Prostate gland (tissue), 2 donors: ENCODE measurements at places on chromosomes 16 and 17. TPM values are rescaled to one million over a fixed set of nuclear protein-coding genes. Genes with fewer than 3 reads are reported as not detected.

ABCC12 gene
- total RNA-seq = not detected

KRT36 gene
- total RNA-seq = not detected

PIRT gene
- total RNA-seq = not detected

DNA sequence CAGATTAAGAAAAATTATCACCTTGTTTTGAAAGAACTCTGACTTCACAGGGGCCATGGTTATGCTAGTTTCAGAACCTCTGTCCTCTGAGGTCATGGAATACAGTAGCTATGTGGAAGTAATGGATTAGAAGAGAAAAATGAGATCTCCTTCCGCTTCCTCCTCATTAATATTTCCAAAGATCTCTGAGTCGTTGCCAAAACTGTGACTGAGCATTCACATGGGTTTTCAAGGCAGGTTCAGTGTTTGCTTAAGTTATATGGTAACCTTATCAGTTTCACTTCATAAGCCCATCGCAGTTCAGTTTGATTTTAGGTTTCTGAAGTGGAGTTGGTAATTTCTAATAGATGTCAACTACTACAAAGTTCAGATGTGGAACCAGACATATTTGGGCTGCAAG, 321.2 kb upstream of the SOX9 start:
- H3K4me1 ChIP-seq = no peaks in the 10 kb centered on the region
- H3K27me3 ChIP-seq = no peaks in the 10 kb centered on the region
- no peak for DNase-seq

- H3K36me3 ChIP-seq = no peaks in the 10 kb centered on the region
- no peak overlapping the region for H3K27ac ChIP-seq
- no peaks in the 10 kb centered on the region for H3K4me1 ChIP-seq
- no peak overlapping the region for H3K4me3 ChIP-seq
- H3K27me3 ChIP-seq = peaks cover 5% of the 10 kb centered on the region
- no peak for DNase-seq
Observed at GRCh38 chr16:85836706-85837582, 37.4 kb downstream of the COX4I1 start.

- H3K4me3 ChIP-seq = no peak overlapping the region
- no peak for DNase-seq
- H3K27ac ChIP-seq = no peak overlapping the region
- no peaks in the 10 kb centered on the region for H3K27me3 ChIP-seq
- H3K36me3 ChIP-seq = no peaks in the 10 kb centered on the region
- H3K4me1 ChIP-seq = no peaks in the 10 kb centered on the region
Observed at GRCh38 chr17:82913304-82914043, 73.7 kb upstream of the ZNF750 start.
